ENCODE measurements at places on chromosomes 12 and 14. TPM values are rescaled to one million over a fixed set of nuclear protein-coding genes. Genes with fewer than 3 reads are reported as not detected.

GRCh38 chr12:11947213-11947612, 123.5 kb upstream of the BCL2L14 start:
- H3K4me1 ChIP-seq = peaks cover 3% of the 10 kb centered on the region
- no peaks in the 10 kb centered on the region for H3K36me3 ChIP-seq
- peaks cover 10% of the 10 kb centered on the region for H3K27me3 ChIP-seq
- H3K4me3 ChIP-seq = no peak overlapping the region
- H3K27ac ChIP-seq = no peak overlapping the region
- no peak for DNase-seq

DNA sequence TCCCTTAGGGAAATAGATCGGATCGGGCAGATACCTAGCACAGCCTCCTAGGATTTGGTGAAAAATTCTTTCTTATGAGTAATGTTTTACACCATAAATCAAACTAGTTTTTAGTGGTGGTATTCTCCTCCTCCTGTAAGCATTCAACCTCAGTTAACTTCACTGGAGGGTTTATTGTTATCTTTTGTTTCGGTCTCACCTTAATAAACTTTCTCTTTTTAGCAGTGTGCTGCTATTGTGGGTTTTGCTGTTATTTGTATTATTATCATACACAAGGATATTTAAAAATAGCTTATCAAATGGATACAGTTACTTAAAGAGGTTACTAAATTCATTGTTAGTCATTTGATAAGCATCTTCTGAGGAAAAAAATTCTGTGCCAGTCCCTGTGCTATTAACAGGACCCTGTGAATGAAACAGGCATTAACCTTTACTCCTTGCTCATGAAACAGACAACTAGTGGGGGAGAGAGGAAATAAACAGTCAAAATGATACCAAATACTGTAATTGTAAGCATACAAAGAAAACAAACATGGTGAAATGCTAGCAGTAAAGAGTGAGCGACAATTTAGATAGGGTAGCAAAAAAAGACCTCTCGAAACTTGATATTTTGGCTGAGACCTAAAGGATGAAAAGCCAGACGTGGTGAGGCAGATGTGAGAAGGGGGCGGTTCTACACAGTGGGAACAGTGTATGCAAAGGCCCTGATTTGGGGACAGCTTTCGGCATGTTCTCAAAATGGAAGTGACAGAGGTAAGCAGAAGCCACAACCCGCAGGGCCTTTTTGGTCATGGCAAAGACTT, 178.7 kb upstream of the SOX5 start:
- no peak overlapping the region for H3K27ac ChIP-seq
- H3K4me3 ChIP-seq = no peak overlapping the region
- DNase-seq = no peak
- no peaks in the 10 kb centered on the region for H3K36me3 ChIP-seq
- H3K27me3 ChIP-seq = no peaks in the 10 kb centered on the region

DNA sequence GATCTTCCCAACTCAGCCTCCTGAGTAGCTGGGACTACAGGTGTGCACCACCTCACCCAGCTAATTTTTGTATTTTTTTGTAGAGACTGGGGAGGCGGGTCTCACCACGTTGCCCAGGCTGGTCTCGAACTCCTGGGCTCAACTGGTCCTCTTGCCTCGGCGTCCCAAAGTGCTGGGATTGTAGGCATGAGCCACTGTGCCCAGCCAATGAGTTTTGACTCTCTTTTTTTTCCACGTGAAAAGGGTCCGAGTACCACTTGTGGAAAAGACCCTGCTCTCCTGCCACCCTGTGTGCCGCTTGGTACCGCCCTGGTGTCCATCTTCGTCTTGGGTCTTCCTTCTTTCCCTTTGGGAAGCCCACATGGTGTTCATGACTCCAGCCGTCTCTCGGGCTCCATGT, 17.6 kb downstream of the TEDC1 start:
- DNase-seq = no peak
- no peak overlapping the region for H3K27ac ChIP-seq
- no peak overlapping the region for H3K4me3 ChIP-seq
- H3K4me1 ChIP-seq = no peaks in the 10 kb centered on the region
- peaks cover 20% of the 10 kb centered on the region for H3K27me3 ChIP-seq
- H3K36me3 ChIP-seq = no peaks in the 10 kb centered on the region

RPS6KL1 gene
- total RNA-seq = 5.1 TPM
